Naive thymus-derived CD4-positive, alpha-beta T cell (primary cell): ENCODE measurements at places on chromosomes 3 and 15.

GRCh38 chr3:52787672-52788625, 6.6 kb upstream of the ITIH3 start:
- DNase-seq = no peak

GRCh38 chr15:80494756-80495155, 90.6 kb downstream of the ARNT2 start:
- no peak for DNase-seq

DNA sequence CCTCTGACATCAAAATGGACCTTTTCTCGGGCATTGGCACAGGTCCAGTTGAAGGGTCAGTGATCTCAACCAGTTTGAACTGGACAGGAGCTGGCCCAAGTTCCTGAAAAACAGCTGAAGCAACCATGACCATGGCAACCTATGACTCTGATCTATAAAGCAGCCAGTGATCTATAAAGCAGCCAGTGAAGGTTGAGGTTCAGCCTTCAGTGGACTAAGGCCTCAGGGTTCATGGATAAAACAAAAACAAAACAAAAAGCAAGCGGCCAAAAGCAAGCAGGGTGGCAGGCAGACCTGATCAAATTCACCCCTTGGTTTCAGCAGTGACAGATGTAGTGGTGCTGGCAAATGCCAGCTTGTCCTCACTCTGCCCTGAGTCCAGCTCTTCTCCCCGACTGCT, 10.0 kb upstream of the CHRNB4 start:
- no peak for DNase-seq

GRCh38 chr3:16240229-16241023, 24.3 kb downstream of the DPH3 start:
- DNase-seq = no peak

- no peak for DNase-seq
Observed at GRCh38 chr3:60182697-60183096, 1068.6 kb downstream of the FHIT start.

GRCh38 chr3:195129644-195130492, 141.1 kb downstream of the XXYLT1 start:
- DNase-seq = no peak

GRCh38 chr15:77057685-77058084, 13.2 kb downstream of the TSPAN3 start:
- DNase-seq = no peak

DNA sequence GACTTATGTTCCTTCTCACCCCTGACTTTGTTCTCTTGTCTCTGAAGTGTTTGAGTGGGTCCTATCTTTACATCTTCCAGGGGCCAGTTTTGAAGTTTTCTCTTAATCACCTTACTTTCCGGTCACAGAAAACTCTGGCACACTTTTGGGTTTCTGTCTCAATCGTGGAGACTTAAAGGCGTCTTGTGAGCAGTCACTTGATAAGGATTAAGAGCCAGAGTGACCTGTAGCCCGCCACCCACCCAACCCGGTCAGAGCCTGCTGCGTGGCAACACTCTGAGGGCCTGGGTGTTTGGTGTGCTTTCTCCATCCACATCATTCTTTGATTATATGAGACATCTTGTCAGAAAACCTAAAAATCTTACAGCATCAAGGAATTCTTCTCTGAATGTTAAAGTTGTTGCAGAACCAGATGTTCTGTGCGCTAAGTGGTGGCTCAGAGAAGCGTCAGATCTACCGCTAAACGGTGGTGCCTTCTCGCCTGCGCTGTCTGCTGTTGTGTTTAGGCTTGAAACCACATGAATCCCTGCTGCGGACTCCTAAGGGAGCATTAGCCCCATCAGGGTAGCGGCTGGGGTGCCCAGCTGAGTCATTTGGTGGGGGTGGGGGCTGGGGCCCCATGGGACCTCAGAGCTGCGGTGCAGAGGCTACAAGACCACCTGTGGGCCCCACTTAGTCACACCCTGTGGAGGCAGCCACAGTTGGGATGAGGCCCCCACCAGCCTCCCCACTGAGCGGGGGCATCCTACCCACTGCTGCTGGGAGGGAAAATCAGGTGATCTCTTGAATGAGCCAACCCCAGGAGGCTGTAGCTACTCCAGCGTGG, 158.7 kb upstream of the BHLHE40 start:
- no peak for DNase-seq

- DNase-seq = no peak
Observed at GRCh38 chr3:27340534-27340933, 28.6 kb downstream of the NEK10 start.

GRCh38 chr15:46848704-46849103, 868.6 kb upstream of the SEMA6D start:
- DNase-seq = no peak

- no peak for DNase-seq
Observed at GRCh38 chr3:142850395-142851023, 38.4 kb downstream of the PCOLCE2 start.

DNA sequence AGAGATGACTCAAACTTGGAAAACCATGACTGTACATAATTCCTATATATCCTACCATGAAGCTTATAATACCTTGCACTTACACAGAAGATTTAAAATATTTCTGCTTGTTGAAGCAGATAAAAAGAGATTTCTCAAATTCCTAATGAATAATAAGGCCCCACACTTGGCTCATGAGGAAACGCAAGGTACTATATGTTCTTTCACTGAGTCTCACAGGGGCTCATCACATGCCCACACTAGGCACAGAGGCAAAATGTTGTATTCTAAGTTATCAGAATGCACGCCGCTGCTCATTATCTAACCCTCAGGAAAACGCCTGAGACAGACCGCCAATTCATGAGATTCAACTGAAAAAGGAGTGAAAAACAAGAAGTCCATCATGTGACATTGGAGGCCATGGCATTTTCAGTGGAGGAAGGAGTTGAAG, 5.6 kb downstream of the MYO1E start:
- no peak for DNase-seq

DNA sequence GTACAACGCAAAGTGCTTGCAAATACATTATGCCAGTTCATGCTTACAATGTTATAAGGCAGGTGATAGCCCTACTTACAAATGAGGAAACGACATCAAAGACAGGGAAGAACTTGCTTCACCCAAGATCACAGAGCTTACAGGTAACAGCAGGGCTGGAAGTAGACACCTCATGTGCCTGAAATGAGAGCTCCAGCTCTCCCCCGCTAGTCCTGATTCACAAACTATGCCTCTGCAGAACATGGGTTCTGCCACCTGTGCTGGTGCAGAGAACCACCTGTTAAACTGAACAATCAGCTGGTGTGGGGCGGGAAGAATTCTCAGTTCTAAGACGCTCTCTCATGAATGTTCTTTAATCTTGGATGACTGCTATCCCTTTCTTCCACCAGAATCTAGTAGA, 7.4 kb downstream of the RBSN start:
- no peak for DNase-seq

GRCh38 chr3:47578119-47578632, 489 bp downstream of the CSPG5 start:
- DNase-seq = peak; percentile 16

DNA sequence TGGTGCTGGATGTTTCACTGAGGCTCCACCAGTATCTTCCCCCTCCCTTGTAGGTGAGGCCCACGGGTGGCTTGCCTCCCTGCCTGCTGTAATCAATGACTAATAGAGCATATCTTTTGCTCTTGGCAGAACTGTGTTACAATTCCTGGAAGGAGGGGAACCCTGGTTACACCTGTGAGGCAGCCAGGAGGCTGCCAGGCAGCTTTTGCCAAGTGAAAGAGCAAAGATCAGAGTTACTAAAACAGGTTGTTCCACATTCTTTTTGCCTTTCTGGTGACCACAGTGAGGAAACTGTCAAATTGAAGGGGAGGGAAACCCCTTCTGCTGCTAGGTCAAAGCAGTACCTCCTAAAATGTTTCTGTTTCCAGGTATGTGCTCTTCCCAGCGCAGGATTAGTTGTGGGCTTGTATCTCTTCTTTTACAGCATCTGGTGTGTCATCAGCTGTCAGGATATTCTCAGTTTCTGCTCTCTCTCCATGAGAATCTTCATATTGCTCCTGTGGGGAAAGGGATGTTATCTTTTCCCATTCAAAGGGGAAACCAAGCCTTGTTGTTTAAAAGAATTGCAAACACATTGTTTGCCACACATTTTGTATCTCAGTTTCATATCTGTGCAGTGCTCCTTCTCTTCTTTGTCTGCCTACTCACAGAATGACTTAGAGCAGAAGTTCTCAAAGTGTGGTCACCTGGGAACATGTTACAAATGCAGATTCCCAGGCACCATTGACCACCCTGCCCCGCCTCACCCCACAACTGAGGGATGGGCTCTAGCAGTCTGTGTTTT, 137.4 kb upstream of the UMPS start:
- no peak for DNase-seq

DNA sequence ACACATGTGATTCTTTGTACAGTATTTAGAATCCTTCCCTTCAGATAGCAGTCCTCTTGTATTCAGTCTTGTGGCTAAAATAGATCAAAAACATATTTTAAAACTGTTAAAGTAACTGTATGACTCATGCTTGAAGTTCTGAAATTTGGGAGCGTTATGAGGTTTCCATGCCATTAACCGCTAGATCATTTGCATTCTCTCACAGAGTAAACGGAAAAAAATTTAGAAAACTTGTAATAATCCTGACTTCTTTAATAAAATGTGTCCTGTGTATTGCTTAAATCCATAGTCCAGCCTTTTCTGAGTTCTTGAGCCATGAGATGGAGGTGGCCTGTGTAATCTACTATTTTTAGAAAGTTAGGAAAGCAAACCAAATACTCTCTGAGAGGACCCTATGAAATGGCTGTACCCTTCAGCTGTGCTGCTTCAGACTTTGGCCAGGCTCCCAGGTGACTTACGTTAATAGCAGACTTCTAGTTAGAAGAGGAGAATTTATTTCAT, 33.8 kb downstream of the MBNL1 start:
- DNase-seq = peak; percentile 51

DNA sequence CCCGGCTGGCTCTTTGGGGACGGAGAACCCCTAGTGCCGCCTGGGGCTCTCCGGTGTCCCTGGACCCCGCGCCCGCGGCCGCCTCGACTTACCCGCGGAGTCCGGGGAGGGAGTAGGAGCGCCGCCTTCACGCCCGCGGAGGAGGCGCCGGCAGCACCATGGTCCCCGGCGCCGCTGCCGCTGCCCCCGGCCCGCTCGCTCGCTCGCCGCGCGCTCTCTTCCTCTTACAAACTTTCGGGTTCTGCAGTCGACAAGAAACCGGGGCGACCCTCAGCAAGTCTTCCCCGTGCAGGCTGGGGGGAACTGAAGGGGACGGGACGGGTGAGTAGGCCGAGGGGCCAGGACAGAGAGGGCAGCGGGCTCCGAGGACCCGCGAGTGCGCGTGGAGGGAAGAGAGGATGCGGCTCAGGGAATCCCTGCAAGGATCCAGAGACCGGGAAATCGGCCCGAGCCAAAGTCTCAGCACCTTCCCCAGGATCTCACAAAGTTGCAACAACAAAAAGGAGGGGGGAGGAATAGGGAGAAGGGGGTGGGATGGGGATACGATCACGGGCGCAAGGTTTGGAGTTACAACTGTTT, 2.0 kb downstream of the FOXP1 start:
- DNase-seq = peak; percentile 38

GRCh38 chr3:68428495-68428894, 503.9 kb downstream of the TAFA4 start:
- DNase-seq = no peak

DNA sequence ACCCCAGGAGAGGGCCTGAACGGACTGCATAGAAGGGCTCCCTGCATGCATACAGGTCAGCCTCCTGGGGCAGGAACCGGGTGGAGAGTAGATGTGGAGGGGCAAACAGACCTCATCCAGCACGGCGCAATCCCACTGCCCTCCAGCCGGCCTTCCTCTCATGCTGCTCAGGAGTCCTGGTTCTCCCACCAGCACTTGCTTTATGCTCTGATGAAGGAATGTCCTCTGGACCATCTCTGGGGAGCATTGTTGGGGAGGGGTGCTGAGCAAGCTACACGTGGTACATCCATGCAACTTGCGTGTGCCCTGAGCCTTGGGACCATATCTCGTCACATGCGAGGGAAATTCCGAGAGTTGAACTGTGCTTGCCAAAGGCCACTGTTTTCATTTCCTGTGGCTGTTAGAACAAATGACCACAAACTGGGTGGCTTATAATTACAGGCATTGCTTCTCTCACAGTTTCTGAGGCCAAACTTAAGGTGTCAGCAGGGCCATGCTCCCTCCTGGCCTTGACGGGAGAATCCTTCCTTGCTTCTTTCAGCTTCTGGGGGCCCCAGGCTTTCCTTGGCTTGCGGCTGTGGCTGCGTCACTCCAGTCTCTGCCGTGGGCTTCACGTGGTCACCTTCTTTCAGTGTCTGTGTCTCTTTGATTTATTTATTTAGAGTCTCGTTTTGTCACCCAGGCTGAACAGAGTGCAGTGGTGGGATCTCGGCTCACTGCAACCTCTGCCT, 12.2 kb downstream of the SELENOS start:
- no peak for DNase-seq

GRCh38 chr3:61687206-61687605, 125.8 kb downstream of the PTPRG start:
- no peak for DNase-seq

DNA sequence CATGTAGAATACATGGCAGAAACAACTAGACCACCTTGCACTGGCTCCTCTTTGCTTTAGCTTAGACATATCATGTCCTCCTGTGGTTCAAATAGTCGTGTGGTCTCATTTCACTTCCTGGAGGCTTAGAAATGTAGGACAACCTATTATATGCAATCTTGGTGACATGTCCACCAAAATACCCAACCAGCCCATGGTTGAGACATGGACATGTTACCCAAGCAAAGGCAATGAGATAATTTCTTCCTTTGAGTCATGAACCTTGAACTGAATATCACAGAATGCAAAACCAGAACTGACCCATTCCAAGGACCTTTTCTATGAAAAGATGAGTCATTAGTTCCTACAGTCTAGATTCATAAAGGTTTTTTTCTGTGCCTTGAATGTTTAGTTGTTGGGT, 309.0 kb upstream of the MDFIC2 start:
- DNase-seq = no peak

GRCh38 chr3:47571391-47572175, 7.1 kb downstream of the CSPG5 start:
- DNase-seq = no peak

GRCh38 chr3:61956236-61956635, 394.9 kb downstream of the PTPRG start:
- no peak for DNase-seq

GRCh38 chr15:75727851-75728715, 15.4 kb upstream of the CSPG4 start:
- peak; percentile 71 for DNase-seq

GRCh38 chr15:101035611-101036010, 116.5 kb downstream of the LRRK1 start:
- no peak for DNase-seq

GRCh38 chr3:170605490-170605889, 19.6 kb upstream of the SLC7A14 start:
- DNase-seq = no peak

DNA sequence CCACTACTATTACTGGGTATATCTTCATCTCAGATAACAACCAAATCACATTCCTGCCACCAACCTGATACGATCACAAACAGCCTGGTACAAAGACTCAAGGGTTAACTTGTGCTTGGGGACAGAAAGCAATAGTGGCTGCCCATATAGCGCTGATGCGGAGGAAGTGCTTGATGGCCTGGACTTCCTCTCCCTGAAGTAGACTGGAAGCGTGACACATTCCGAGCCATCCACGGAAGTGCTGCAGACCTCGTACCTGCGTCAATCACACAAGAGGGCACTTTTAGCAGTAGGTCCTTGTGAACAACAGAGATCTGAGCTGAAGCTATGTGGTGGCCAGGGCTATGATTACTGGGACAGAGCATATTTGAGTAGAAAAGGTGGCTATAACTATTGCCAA, 17.3 kb upstream of the C3orf62 start:
- DNase-seq = no peak

GRCh38 chr3:143445118-143445517, 325.5 kb downstream of the CHST2 start:
- no peak for DNase-seq
